ENCODE measurements at places on chromosomes 5 and 9. TPM values are rescaled to one million over a fixed set of nuclear protein-coding genes. Genes with fewer than 3 reads are reported as not detected.
A peak's percentile ranks its signal among the peaks of the same experiment; 100 is the strongest.

- DNase-seq: no peak
These were observed 186.0 kb downstream of the WDR70 start for GRCh38 chr5:37565062-37565670.

- no peak for DNase-seq
These were observed 697.3 kb downstream of the CETN3 start for GRCh38 chr5:89712134-89712700.

- DNase-seq: no peak
These were observed 199.9 kb downstream of the EBF1 start for GRCh38 chr5:158899792-158900191.

DNA sequence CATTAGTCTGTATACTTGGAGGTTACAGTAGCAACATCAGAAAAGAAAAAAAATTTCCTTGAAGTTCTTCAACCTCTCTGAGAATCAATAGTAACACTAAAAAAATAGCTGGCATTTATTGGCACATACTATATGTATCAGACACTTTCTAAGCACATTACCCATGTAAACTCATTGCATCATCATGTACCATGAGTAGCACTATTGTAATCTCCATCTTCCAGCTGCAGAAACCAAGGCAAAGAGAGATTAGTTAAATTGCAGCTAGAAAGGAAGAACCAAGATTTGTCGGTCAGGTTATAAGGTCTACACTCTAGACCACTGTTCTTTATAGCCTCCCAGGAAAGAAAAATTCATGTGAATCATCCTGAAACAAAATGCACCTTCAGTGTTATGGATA is 31.4 kb upstream of the RAB3C start:
- no peak for DNase-seq

DNA sequence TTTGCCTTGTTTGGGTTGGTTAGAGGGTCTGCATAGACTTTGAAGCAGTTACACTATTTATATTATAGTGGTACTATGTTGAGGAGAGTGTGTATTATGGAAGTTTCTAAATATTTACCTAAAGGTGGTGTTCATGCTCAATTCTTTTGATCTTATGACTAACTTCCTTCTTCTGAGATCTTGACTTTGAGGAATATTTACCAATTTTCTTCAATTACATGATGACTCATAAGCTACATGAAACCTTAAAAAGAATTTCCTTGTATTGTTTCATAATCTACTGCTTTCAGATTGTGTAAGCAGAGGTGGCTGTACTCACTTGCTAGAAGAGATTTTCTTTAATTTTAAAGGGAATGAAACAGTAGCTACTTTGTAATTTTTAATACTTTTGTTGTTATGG is 276.1 kb downstream of the TAF11L14 start:
- no peak for DNase-seq

GRCh38 chr9:87618226-87618625 is 107.7 kb upstream of the CTSL start:
- DNase-seq: no peak

- no peak for DNase-seq
These were observed 53.2 kb upstream of the SHISAL2B start for GRCh38 chr5:64637144-64637543.

DNA sequence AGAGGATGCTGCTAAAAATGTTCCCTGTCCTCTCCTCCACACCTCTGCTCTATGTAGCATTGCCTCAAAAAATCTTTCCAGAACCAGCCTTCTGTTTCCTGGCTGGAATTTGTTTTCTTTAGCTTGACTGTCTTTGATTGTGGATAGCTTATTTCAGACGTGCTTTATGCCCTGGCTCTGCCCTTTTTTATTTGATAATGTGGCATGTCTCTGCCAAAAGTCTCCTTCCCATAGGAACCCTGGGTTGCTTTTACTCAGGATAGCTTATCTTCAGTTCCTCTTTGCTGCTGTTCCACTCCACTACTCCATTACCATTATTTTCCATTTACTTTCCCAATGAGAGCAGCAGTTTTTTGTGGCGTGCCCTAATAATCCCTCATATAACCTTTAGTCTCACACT is 885 bp upstream of the TMEM252 start:
- DNase-seq: no peak

DNA sequence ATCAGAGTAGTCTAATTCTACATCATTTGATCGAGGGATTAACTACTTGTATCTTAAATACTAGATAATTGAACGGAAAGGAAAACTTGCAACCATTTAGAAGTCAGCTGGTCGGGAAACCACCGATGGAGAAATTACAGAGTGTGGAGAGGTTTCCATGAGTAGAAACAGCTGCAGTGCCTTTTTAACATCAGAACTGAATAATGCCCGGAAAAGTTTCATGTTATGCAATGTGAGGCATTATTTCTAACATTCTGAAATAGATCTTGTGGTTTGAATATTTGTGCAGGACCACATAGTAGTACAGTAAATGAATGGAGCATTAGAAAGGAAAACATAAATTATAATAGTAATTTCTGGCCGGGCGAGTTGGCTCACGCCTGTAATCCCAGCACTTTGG is 88.1 kb upstream of the RNF180 start:
- DNase-seq: no peak

DNA sequence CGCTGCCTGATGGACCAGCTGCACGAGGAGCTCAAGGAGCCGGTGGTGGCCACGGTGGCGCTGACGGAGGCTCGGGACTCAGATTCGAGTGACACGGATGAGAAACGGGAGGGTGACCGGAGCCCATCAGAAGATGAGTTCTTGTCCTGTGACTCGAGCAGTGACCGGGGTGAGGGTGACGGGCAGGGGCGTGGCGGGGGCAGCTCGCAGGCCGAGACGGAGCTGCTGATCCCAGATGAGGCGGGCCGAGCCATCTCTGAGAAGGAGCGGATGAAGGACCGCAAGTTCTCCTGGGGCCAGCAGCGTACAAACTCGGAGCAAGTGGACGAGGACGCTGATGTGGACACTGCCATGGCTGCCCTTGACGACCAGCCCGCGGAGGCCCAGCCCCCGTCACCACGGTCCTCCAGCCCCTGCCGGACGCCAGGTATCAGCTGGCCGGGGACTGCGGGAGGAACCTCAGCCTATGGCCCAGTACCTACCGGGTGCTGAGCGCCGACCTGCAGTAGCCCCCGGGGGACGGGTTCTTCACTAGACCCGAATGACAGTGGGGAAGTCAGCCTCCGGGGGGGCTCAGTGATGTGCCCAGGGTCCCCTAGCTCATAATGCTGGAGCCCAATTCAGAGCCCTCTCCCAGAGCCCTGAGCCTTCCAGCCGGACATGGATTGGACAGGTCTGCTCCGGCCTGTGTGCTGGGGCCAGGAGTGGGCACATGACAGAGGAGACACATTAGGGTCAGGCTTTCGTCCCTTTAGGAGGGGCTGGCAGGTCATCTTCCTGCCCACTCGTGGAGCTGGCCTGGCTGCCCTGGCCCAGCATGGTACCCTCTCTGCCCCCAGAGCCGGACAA is 33.0 kb downstream of the USP20 start:
- no peak for DNase-seq

- DNase-seq: no peak
These were observed 18.3 kb downstream of the AKNA start for GRCh38 chr9:114369216-114370130.

DNA sequence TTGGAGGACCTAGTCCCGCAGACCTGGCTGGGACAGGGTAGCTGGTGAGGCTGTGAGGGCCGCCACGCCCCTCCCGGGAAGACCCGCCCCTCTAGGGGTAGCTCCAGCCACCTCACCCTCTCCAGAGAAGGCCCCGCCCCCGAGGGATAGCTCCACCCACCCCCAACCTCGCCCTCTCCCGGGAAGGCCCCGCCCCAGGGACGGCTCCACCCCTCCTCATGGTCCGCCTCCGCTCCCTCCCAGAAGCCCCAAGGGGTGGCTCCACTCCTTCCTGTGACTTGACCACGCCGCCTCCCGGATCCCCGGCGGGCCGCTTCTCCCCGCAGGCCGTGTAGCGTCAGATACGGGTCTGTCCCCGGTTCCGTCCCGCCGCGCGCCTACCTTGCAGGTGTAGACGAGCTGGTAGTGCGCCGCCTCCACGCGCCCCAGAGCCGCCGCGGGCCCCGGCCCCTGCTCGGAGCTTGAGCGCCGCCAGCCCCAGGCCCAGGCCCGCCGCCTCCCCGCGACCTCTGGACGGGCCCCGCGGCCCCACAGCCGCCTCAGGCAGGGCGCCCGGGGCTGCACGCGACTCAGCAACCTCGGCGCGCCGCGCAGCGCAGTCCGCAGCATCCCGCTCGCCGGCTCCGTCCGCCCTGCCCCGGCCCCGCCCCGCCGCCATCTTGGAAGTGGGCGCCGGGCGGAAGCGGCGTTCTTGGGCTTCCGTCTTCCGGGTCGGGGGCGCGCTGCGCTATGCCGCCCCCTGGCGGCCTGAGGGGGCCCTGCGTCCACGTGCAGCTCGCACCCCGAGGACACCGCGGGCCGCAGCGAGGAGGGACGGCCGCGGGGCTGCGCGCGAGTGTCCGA is at the start of gene DNLZ:
DNLZ (minus strand) TSS at position 639 of the 843 bp plus-strand sequence; CDS start at position 609, 30 bp downstream.
- peak; percentile 95 for DNase-seq

DNA sequence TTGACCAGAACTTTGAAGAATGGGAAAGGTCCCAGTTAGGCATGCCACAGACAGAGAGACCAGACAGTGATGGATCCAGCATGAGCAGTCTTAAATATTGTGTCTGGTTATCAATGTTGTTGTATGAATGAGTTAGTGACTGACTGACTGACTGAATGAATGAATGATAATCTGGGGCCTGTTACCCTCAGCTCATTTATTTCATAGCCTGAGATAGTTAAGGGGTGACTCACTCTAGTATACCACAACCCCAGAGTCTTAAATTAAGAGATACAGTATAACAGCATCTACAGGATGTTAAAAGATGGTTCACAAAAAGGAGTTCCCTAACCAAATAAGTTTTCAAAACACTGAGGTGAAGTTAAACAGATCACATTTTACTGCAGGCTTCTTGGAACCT is 133.5 kb downstream of the SGCD start:
- no peak for DNase-seq

OCLN gene
- total RNA-seq: 1.1 TPM

WDR31 gene
- total RNA-seq: 1.4 TPM

PAPPA gene
- total RNA-seq: not detected

KCNN2 gene
- not detected for total RNA-seq

POU5F2 gene
- total RNA-seq: 1.5 TPM

LMNB1 gene
- 280 TPM for total RNA-seq

C5orf22 gene
- 31.4 TPM for total RNA-seq
